GM12864 (cell line): ENCODE measurements at places on chromosomes 13 and 19.

DNA sequence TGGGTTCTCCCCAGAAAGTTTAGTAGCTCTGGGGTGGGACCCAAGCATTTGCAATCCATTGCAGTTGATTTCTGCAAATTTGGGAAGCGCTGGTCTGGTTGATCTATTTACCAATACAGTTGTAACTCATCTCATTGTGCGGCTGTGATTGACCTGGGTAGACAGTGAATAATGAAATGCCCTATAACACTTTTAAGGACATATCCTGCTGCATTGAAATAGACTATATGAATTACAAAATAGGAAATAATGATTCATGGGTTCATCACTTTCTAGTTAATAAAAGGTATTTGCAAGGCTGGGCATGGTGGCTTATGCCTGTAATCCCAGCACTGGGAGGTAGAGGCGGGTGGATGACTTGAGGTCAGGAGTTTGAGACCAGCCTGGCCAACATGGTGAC lies 59.0 kb upstream of the FARP1 start:
- DNase-seq: no peak

DNA sequence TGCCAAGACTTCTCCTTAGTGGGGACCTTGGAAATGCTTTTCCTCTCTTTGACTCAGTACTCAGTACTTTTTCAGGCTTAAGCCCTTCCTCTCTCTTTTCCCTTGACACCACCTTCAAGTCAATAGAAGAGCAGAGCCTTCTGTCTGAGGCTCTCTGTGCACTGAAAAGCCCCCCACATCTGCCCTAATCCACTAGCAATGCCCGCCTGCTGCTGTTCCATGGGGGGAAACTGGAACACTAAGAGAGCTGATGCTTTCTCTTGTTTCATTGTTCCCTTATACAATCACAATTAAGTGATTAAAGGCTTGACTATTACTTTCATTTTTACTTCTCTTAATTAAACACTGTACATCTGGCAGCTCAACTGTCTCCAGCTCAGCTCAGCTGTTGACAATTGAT lies 254.5 kb downstream of the SLITRK6 start:
- no peak for DNase-seq

DNA sequence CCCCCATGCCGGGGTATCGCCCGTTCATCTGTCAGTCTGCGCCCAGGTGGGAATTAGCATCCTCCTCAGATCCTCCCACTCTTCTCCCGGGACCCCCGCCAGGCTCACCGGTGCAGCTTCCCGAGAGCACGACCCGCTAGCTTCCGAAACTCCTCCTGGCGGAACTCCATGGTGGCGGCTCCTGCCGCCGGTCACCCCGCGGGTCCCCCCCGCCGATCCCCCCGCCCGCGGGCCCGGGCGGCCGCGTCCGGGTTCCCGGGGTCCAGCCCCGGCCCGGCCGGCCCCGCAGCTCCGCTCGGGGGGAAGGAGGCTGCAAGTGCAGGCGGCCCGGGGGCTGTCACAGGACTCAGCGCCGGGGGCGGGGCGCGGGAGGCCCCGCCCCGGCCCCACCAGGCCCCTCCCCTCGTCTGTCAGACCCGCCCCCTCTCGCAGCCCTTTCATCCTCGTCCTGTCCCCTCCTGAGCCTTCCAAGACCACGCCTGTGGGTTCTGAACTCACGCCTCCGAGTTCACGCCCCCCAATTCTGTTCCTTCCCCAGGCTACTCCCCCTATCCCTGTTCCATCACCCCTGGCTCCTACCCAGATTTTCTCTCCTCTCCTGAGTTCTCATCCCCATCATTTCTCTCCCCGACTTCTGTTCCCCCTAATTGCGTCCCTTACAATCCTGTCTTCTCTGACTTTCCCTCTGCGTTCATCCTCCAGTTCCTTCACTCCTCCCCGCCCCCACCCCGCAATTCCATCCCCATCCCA lies at the start of gene SLC17A7:
TSS of gene SLC17A7 (minus strand) at position 318 of the 750 bp plus-strand sequence. CDS start at position 170, 148 bp downstream.
- DNase-seq: no peak

- no peak for DNase-seq
Observed at GRCh38 chr13:37735293-37735692, 134.3 kb downstream of the TRPC4 start.

GRCh38 chr13:22468824-22469223 lies 712.0 kb upstream of the SGCG start:
- no peak for DNase-seq

DNA sequence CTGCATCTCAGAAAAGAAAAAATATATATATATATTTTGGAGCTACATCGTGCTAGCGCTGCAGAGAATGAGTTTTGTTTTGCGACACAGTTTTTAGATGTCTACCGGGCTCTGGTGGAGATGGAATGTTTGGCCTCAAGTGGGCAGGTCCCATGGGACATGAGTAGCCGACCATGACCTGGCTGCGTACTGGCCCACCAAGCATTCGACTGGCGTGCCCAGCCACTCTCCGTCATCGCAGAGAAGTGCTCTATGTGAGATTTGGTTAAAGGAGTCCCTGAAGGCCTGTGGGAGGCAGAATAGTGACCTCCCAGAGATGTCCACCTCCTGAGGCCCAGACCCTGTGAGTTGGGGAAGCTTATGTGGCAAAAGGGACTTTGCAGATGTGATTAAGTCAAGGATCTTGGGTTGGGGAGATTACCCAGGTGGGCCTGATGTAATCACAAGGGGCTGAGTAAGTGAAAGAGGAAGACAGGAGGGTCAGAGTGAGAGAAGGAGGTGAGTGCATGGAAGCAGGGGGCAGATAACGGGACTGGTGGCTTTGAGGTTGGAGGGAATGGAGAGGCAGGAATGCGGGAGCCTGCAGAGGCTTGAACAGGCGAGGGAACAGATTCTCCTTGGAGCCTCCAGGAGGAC lies 821 bp upstream of the LILRB4 start:
- DNase-seq: no peak

- DNase-seq: no peak
Observed at GRCh38 chr19:54795758-54796157, 7.7 kb upstream of the KIR2DL4 start.

- DNase-seq: no peak
Observed at GRCh38 chr13:74173822-74174221, 39.6 kb upstream of the KLF12 start.

- no peak for DNase-seq
Observed at GRCh38 chr13:78806457-78806856, 147.5 kb upstream of the OBI1 start.

DNA sequence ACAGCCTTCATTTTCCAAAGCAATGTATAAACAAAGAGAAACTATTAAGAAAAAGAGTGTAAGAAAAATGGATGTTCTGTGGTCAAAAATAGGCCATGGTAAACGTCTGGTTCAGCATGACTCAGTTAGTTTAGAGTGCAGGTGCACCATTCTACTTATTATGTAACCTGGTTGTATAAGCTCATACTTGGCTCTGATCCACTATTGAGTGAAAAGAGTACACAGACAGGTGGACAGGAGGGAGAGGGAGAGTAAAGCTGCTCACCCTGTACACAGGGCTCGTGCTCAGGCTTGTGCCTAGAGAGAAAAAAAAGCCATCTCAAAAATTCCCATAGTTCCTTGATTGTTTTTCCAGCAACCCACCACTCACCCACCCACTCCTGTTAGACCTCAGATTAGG lies 85.8 kb upstream of the ZNF91 start:
- no peak for DNase-seq

DNA sequence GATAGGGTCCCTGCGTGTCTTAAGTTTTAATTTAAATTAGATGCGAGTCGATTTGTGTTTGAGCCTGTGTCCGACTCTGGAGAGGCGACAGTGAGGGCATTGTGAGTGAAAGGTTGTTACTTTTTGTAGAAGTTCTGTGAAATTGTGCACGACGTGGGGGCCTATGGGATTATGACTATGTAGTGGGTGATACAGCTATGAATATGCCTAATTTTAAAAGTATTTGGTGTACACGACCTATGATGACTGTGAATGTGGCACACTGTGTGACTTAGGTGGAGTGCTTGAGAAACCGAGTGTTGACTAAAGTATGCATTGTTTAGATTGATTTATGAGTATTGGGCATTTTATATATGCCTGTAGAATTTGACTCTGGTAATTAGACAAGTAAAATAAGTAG lies 646 bp downstream of the ZNF567 start:
- DNase-seq: no peak

DNA sequence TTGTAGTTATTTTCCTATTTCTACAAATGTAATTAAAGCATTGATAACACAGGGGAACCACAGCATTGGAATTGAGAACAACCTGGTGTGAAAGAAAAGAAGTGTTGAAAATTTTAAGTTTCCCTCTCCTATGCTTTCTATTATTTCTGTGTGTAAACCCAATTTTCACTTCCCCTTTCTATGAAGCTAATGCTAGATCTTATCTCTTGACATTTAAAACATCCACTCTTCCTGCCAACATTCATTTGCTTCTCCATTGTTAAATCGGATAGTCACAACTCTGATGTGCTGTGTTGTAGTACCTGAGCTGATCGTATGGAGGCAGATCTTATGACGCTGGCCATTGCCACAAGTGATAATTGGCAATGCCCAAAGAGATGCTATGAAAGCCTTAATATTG lies 203.0 kb downstream of the ITGBL1 start:
- DNase-seq: no peak

- DNase-seq: peak; percentile 19
Observed at GRCh38 chr19:44570984-44571684, 41.7 kb upstream of the CEACAM20 start.

DNA sequence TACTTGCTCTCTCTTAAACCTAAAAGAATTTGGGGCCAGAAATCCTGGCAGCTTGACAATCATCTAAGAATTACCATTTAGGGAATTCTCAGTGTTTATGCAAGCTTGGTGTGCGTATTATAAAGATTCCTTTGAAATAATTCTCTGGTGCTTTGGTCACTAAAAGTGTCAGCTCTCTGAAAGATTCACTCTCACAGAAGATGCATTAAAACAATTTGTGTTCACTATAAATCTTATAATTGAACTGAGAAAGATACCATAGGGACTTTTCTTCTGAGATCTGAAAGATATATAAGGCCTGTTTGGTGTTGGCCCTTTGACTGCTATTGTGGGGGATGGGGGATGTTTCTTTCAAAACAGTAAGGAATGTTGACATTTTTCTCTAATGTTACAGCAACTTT lies 27.3 kb downstream of the EPSTI1 start:
- DNase-seq: no peak

DNA sequence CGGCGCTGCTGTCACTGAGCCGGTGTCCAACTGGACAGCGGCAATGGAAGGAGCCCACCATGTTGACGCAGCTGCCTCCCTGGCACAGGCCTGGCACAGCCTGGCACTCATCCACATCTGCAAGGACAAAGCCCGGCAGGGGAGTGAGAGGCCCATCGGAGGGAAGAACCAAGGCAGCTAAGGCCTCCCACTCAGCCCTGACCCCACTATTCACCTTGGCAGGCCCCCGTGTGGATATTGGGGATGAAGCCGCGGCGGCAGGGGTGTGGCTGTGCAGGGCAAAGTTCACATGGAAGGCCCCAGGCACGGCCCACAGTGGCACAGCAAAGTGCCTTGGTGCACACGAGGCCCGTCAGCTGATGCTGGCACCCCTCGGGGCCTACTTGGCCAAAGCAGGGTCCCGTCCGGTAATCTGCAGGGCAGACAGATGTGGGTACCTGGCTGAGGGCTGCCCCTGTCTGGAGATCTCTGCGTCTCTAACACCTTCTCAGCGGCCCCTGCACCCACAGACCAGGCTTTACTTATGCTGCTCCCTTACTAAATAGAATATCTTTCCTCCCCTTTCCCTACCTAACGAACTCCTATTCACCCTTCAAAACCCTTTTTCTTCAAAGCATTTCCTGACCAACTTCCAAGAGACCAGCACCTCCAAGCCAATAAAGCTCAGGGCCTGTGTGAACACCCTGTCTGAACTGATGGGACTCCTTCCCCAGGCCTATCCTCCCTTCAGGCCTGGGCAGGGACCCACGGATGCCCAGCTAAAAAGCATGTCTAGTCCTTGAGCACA lies 7.5 kb downstream of the FBN3 start:
- DNase-seq: no peak

DNA sequence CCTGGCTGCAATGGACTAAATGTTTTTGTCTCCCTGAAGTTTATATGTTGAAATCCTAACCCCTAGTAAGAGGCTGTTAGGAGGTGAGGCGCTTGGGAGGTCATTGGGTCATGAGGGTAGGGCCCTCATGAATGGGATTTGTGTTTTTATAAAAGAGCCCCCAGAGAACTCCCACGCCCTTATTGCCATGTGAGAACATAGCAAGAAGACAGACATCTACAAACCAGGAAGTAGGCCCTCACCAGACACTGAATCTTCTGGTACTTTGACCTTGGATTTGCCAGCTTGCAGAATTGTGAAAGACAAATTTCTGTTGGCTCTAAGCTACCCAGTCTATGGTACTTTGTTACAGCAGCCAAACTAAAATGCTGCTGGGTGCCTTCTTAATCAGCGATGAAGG lies 96.1 kb upstream of the SPATA13 start:
- DNase-seq: no peak

- DNase-seq: no peak
Observed at GRCh38 chr13:78497702-78498355, 105.5 kb downstream of the POU4F1 start.

- DNase-seq: no peak
Observed at GRCh38 chr13:43546816-43547215, 240.0 kb downstream of the ENOX1 start.

DNA sequence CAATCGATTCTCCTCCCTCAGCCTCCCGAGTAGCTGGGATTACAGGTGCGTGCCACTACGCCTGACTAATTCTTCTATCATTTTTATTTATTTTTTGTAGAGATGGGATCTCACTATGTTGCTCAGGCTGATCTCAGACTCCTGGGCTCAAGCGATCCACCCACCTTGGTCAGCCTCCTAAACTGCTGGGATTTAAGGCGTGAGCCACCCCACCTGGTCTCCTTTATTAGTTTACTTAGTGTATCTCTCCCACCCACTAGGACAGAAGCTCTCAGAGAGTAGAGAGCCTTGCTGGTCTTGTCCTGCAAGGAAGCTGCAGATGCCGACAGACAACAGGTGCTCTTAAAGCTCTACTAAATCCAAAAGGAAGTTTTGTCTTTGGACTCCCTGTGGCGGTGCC lies 2.5 kb upstream of the LRRC8E start:
- no peak for DNase-seq

DNA sequence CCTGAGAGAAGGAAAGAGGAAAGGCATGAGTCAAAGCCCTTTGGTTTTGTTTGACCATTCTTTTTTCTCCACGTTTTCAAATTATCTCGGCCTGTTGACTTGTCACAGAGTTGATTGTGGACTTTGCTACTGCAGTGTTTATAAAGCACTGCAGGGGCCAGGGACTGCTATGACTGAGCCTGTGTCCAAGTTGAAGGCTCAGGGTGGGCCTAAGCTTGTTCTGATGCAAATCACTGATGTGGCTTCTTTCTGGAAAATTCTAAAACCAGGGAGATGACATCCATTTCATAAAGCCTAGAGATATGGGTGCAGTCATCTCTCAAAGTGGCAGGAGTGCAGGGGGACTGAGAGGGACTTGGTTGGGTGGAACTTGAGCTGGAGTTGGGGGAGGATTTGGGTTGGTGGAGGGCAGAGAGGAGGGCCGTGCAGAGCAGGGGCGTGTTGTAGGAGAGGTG lies 1.2 kb upstream of the CXCL17 start:
- DNase-seq: no peak

GRCh38 chr13:91955546-91956355 lies 557.3 kb downstream of the GPC5 start:
- no peak for DNase-seq

DNA sequence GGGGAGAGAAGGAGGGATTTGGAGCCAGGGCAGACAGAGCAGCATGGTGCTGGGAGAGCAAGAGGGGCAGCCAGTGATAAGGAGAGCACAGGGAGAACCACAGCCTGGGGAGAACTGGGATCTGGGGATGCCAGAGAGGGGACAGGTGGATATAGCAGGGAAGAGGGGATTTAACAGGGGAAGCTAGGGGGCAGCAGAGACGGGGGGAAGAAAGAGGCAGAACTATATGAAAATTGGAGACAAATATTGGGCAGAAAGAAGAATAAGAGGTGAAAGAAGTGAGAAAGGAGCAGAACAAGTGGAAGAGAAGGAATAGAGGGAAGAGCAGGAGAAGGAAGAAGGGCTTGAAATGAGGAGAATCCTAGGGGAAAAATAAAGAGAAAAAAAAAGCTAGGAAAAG lies 6.5 kb upstream of the ZNF528 start:
- DNase-seq: no peak
